ENCODE measurements at places on chromosomes 2 and 18.
A peak's percentile ranks its signal among the peaks of the same experiment; 100 is the strongest.

- DNase-seq: no peak
Observed at GRCh38 chr2:120786038-120786960, 50.6 kb downstream of the GLI2 start.

GRCh38 chr18:51857989-51858388 lies 482.0 kb upstream of the DCC start:
- DNase-seq: no peak

- DNase-seq: no peak
Observed at GRCh38 chr2:237109421-237109934, 23.8 kb downstream of the COPS8 start.

GRCh38 chr18:54790109-54790508 lies 38.2 kb upstream of the RAB27B start:
- DNase-seq: no peak

DNA sequence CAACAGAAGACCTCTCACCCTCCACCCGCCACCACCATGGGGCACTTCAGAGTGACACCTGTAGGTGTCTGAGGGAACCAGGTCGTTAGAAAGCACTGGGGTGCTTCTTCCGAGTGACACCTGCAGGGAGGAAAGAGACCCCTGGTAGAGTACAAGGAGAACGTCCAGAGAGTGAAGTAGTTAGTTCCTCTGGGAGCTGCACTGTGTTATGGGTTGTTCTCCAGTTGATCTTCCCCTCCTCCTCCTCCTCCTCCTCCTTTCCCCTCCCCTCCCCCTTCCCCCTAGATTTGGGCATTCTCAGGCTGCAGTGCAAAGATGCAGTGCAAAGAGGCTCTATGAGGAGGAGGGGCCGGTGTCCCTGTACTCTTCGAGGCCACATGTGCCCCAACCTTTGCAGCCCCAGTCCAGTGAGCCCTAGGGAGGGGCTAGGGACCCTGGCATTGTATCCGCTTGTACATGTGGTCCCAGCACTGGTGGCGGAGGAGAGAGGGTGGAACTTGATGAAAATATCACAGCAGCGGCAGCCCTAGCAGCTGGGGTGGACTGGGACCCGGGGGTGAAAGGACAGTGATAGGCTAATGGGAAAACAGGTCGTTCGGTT lies 850 bp downstream of the DNAJB2 start:
- no peak for DNase-seq

DNA sequence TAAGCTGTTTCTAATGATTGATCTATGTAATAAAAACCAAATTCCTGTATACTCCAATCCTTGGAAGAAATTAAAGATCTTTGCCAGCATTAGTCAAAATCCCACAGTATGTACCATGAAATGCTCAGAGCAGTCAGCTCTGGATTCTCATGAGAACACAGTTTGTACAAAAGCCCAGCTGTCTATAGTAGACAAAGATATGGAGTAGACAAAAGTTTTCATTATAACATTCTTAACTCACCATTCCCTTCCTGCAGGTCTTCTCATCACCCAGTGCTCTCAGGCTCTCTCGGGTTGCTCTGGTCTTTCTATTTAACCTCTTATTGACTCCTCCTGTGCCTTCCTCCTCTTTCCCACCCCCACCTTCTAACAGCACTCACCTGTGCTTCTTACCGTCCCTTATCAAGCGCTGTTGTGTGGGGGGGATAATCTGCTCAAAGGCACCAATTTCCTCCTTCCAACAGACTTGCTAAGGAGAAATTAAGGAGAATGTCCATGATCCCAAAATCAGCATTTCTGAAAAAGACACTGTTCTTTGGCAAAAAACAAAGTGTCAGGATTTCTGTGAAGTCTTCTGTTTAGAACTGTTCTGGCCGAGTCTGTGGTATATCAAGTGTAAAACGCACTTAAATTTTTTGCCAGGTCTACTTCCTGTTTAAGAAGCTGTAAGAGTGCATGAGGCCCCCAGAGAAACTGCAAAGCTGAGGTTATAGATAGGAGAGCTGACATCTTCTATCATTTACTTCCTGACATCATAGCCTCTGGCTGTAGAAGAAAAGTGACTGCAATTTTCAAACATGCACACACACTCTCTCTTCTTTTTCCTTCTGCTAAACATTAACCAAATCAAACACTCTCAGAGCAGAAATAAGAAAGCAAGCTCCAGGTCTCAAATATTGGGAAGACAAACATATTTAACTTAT lies 144.1 kb downstream of the EVA1A start:
- no peak for DNase-seq

- no peak for DNase-seq
Observed at GRCh38 chr18:41655074-41655473, 300.0 kb upstream of the PIK3C3 start.

GRCh38 chr18:76803814-76804213 lies 18.5 kb upstream of the ZNF236 start:
- peak; percentile 47 for DNase-seq

GRCh38 chr2:54329482-54330161 lies 73.6 kb upstream of the TSPYL6 start:
- no peak for DNase-seq

DNA sequence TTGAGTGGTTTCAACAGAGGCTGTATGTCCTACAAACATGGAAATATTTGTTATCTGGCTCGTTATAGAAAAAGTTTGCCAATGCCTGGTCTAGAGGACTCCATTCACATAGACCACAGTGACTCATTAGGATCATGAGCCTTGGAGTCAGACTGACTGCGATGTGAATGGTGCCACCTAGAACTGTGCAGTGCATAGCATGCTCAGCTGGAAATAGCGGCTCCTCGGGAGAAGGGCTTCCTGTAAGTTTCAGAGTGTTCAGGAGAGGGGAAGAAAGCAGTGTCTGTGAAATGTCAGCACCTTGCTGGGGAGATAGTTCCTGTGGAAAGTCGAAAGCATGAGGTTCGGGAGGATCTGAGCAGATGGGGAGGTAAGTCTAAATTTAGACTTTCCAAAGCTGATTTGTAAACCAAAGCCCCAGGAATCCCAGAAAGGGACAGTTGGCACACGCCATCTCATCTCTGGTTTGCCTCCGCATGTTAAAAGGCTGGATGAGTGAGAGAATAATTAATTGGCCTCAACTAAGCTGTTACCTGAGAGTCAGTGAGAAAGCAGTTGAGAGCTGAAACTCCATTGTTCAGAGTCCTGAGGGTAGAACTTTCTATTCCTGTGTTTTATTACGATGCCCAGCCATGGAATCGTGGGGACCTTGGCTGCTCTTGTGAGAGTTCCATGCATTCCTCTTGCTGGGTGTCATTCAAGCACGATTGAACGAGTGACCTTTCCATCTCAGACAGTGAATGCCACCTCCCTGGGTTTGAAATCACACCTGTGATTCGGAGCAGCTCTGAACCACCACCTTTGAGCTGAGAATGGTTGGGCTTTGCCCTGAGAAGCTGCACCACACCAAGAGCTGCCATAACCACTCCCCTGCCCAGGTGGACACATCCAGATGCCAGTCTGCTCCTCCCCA lies 99.5 kb downstream of the MAPK4 start:
- DNase-seq: no peak

GRCh38 chr18:23941791-23942190 lies 72.8 kb upstream of the TTC39C start:
- DNase-seq: no peak

GRCh38 chr2:104434318-104434792 lies 419.6 kb upstream of the POU3F3 start:
- DNase-seq: no peak

DNA sequence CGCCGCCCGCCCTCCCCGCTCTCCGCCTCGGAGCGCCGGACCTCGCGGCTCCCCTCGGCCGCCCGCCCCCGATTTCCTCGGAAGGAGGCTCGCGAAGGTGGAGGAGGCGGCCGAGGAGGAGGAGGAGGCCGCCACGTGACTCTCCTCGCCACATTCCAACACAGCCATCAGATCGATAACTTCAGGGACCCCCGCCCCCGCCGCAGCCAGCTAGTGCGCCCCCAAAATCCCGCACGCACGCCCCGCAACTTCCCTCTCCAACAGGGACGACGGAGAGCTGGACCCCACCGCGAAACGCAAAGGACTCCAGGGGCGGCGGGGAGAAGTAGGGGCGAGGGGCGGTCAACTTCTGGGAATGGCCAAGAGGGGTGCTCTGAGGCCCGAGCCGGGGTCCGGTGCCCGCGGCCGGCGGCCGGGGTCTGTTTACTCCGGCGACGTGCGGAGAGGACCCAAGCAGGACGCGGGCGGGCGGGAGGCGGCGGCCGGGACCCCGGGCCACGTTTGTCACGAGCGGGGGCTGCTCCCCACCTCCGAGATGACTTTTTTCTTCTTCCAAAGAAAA lies 2.0 kb downstream of the ZNF521 start:
- no peak for DNase-seq

DNA sequence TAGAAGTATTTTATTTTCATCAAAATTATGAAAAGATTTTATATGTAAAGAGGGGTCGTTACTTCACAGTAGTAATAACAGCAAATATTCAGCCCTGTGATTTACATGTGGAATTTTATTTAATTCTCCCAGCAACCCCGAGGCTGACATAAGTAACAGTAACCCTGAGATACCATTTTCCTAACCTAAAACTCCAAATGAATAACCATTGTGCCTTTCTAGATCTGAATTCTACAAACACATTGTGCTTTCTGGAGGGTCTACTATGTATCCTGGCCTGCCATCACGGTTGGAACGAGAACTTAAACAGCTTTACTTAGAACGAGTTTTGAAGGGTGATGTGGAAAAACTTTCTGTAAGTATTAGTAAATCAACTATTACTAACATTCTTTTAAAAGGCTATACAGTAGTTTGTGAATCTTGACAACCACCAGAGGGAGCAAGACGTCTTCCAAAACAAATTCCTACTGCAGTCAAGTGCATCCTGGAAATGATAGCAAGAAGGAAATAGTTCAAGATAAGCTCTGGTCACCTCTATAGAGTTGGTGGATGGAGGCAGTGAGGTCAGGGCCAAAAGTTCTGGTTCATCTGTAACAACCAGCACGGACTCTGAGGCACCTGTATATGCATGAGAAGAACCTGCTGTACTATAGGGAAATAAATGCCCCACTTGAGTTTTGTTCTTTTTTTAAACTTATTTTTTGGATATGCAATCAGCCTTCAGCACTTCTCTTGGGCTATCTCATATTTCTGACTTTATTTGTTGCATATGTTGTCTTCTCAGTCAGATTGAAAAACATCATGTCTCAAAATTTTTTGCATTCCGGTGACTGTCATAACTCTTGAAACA lies 37.4 kb downstream of the ACTR2 start:
- no peak for DNase-seq

- no peak for DNase-seq
Observed at GRCh38 chr2:191635333-191636234, 42.4 kb upstream of the NABP1 start.

GRCh38 chr18:9008709-9009635 lies 93.5 kb upstream of the NDUFV2 start:
- no peak for DNase-seq

DNA sequence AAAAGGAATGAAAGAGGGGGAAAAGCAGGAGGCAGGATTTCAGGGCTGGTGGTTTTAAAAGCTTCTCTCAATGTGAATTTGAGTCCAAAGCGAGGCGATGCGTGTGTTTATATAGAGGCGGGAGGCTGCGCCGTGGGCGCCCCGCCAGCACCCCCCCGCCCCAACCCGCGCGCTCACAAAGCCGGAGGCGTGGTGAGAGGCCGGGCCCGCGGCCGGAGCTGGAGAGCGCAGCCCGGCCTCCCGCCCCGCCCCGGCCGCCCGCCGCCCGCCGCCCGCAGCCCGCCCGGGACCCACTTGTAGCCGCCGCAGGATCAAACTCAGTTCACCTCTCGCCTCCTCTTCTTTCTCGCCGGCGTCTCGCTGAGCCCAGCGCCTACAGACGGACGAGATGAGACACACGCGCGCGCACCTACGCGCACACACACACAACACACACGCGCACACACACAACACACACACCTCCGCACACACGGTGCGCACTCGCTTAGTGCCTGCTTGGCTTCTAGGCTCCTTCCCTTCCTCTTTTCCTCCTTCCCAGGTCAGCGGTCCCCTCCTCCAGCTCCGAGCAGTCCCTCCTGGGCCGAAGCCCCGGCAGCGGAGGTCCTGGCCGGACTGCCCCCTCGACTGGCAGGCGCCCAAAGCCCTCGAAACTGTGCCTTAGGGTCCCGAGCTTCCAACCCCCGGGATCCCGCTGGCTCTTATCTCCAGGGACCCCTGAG lies 1.3 kb upstream of the CYP26B1 start:
- no peak for DNase-seq

DNA sequence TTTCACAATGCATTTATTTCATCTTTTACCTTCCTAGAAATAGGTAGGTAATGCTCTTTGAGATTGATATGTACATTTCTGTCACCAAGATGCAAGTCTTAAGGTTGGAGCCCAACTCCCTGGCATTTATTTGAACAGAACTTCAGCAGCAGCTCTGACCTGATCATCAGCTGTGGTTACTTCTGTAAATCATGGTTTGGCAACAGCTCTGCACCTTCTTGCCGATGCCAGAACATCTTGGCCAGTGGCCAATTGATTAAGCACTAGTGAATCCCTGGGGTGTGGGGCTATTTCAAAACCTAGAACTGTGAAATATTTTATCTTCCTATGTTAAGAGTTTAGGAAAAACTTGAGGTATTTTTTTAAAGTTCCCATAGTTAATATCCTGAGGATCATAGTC lies 124.8 kb upstream of the NYAP2 start:
- no peak for DNase-seq

DNA sequence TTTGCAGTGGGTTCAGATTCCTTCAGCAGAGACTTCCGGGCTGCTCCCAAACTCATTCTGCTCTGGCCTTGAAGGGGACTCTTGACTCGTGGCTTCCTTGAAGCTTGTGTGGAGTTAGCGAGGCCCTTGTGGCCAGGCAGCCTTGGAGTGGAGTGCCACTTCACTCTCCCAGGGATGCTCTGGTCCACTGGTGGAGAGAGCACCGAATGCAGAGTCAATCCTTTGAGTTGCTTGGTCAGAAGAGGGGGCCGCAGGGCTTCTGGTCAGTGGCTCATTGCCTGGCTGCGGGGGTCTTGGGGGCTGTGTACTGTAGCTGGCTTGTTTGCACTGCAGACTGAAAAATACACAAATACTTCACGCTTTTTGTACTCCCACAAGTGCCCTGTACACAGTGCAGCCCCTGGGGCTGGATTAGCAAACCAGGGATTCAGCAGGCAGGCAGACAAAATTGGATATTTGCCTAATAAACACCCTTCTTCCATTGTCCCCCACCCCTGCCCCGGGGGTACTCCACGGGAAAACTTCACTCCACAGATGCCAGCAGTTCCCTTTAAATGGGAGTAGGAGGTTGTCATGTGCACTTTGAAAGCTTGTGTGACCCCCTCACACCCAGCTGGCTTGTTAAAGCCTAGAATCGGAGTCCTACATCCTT lies 3.2 kb downstream of the GLI2 start:
- DNase-seq: no peak

DNA sequence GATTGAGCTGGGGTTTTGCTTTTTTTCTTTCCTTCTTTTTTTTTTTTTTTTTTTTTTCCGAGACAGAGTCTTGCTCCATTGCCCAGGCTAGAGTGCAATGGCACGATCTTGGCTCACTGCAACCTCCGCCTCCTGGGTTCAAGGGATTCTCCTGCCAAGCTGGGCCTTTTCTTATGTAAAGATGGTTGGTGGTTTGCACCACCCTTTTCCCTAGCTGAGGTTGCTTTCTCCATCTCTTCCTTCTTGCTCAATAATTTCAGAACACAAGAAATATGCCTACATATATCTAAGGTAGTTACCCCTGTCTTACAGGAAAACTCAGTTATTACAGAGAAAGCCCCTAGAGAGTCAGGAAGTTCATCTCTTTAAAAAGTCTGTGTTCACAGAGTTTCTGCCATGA lies 7.0 kb downstream of the TTC39C start:
- no peak for DNase-seq

- no peak for DNase-seq
Observed at GRCh38 chr2:218999021-218999880, 6.0 kb upstream of the CRYBA2 start.
